ENCODE measurements at places on chromosomes 11 and 22. TPM values are rescaled to one million over a fixed set of nuclear protein-coding genes. Genes with fewer than 3 reads are reported as not detected.

DNA sequence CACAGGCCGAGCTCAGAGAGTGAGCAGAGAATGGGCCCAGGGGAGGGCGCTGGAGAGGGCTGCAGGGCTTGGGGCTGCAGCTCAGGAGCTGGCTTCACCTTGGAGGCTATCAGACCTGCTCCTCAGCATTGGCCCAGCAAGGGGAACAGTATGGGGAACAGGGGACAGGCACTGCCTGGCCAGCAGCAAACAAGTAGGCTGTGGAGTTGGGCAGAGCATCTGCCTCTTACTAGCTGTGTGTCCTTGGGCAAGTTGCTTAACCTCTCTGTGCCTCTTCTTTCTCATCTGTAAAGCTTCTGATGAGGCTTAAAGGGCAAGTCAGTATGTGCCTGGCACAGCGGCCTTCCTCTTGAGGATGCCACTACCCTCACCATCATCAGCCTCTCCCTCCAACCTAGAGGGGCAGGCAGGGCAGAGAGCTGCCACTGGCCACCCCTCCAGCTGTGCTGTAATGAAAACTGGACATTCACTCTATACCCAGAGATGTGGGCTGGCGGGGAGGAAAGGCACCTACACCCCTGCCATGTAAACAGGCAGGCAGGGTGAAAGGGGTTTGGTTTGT lies 7.5 kb upstream of the CDKN1C start:
- H3K27me3 ChIP-seq = no peaks in the 10 kb centered on the region
- DNase-seq = no peak
- peak overlapping the region; percentile 80 for H3K27ac ChIP-seq
- peaks cover 12% of the 10 kb centered on the region for H3K4me1 ChIP-seq

Gene SCN2B
- not detected for total RNA-seq

DNA sequence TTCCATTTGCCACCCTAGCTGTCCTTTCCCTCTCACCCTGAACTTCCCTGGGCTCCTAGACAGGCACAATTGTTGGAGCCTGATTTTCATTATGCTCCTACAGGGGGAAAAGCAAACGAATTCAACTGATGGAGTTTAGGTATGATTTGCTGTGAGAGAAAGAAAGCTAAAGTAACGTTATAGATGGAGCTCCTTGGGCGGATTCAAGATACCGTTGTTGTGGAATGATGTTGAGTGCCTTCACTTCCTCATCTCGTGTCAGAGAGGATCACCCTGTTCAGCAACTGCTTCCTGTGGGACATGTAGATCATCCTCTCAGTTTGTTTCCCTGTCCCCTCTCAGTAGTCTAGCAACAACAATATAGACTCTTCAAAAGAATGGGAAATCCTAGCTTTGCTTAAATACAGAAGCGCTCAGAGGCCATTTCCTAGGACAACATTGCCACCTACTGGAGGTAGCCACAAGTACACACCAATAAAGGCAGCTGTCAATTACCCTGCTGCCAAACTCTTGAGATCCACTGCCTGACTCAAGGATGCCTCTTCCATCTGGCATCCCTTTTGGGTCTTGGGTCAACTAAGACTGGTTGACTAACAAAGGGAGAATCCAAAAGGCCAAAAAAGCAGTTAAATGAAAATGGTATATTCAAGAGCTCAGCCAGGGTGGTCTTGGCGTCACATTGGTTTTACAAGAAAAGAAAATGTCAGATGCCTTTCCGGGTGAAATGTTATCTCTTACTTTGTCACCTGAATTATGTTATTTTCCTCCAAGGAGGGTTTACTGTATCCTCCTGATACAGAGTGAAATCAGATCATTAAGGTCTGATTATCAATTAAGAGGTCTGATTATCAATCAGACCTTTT lies 13.5 kb upstream of the DTX4 start:
- DNase-seq = peak; percentile 66
- H3K27me3 ChIP-seq = peaks cover 21% of the 10 kb centered on the region
- no peaks in the 10 kb centered on the region for H3K36me3 ChIP-seq

- no peak for DNase-seq
- no peaks in the 10 kb centered on the region for H3K4me1 ChIP-seq
- no peak overlapping the region for H3K4me3 ChIP-seq
These were observed 373.4 kb downstream of the JRKL start for GRCh38 chr11:96763244-96763643.

GRCh38 chr22:26574001-26574723 lies 15.8 kb downstream of the TPST2 start:
- no peak for DNase-seq
- H3K27me3 ChIP-seq = peaks cover 2% of the 10 kb centered on the region
- H3K36me3 ChIP-seq = peaks cover 33% of the 10 kb centered on the region

DNA sequence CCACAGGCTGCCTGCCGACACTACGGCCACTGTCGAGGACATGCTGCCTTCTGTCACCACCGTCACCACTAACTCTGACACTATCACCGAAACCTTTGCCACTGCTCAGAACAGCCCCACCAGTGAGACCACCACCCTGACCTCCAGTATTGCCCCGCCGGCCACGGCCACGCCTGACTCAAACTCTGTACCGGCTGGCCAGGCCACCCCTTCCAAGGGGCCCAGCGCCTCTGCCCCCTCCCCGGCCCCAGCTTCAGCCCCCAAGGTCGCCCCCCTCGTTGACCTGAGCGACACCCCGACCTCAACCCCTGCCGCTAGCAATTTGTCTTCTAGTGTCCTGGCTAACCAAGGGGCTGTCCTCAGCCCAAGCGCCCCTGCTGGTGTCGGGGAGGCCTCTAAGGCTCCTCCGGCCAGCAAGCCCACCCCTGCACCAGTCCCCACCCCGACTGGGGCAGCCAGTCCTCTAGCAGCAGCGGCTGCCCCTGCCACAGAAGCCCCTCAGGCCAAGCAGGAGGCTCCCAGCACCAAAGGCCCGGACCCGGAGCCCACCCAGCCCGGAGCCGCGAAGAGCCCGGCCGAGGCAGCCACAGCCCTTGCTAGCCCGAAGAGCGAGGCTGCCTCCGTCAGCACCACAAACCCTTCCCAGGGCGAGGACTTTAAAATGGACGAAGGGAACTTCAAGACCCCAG lies 41.3 kb upstream of the TTC12 start:
- no peaks in the 10 kb centered on the region for H3K36me3 ChIP-seq
- H3K4me1 ChIP-seq = no peaks in the 10 kb centered on the region
- no peak for DNase-seq
- no peak overlapping the region for H3K27ac ChIP-seq
- H3K27me3 ChIP-seq = peaks cover 9% of the 10 kb centered on the region
- H3K4me3 ChIP-seq = no peak overlapping the region

DNA sequence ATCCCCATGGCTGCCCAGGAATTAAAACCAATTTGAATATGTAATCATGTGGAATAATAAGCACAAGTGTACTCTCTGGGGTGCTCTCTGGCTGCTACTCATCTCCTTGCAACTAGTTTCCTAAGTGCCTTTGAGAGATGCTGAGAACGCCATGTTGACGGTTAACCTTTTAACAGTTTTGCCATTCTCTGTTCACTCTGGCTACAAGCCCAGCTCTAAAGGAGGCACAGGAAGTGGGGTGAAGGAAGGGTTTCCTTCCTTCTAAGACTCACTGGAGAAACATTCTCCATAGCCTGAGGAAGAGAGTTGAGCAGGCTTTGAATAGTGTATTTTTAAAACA lies 122.0 kb upstream of the ZC3H12C start:
- peak overlapping the region; percentile 14 for H3K27ac ChIP-seq
- H3K4me3 ChIP-seq = peak overlapping the region; percentile 24
- H3K36me3 ChIP-seq = no peaks in the 10 kb centered on the region

GRCh38 chr22:33447733-33448132 lies 389.6 kb upstream of the SYN3 start:
- no peak overlapping the region for H3K4me3 ChIP-seq
- H3K36me3 ChIP-seq = peaks cover 22% of the 10 kb centered on the region
- no peaks in the 10 kb centered on the region for H3K4me1 ChIP-seq
- no peak for DNase-seq

Gene MMP1
- total RNA-seq = 662 TPM

Gene PNPLA5
- not detected for total RNA-seq

Gene RBFOX2
- 123 TPM for total RNA-seq

DNA sequence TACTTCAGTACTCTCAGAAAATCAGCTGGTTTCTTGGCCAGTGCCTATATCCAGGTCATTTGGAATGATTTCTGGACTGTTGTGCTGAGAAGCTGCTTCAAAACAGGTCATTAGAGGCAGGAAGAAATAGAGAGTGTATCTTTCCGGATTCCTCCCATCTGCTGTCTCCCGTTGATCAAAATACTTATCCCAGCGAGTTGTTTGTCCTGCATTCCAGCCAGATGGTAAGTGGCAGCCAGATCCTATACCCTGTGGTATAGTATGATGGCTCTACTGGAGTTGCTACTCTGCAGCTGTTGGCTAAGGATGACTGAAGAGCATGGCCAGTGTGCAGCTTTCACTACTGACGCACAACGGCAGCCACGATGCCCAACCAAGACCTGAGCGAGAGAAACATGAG lies 560.9 kb upstream of the ANO5 start:
- H3K4me3 ChIP-seq = no peak overlapping the region
- H3K27me3 ChIP-seq = no peaks in the 10 kb centered on the region
- H3K27ac ChIP-seq = no peak overlapping the region
- H3K4me1 ChIP-seq = no peaks in the 10 kb centered on the region

- no peaks in the 10 kb centered on the region for H3K4me1 ChIP-seq
- H3K4me3 ChIP-seq = no peak overlapping the region
- H3K27ac ChIP-seq = no peak overlapping the region
- DNase-seq = no peak
These were observed 40.9 kb downstream of the SHISAL1 start for GRCh38 chr22:44271732-44272400.

Gene VSIG2
- not detected for total RNA-seq

GRCh38 chr11:1341928-1342524 lies 32.6 kb upstream of the TOLLIP start:
- H3K4me1 ChIP-seq = peaks cover 6% of the 10 kb centered on the region
- DNase-seq = peak; percentile 8
- H3K4me3 ChIP-seq = no peak overlapping the region

GRCh38 chr22:20087319-20088262 lies 7.5 kb downstream of the DGCR8 start:
- peaks cover 41% of the 10 kb centered on the region for H3K4me1 ChIP-seq
- H3K27me3 ChIP-seq = no peaks in the 10 kb centered on the region
- no peak for DNase-seq
- peaks cover 49% of the 10 kb centered on the region for H3K36me3 ChIP-seq

Gene GAL3ST1
- total RNA-seq = not detected

- no peaks in the 10 kb centered on the region for H3K4me1 ChIP-seq
- H3K27me3 ChIP-seq = no peaks in the 10 kb centered on the region
- no peak overlapping the region for H3K27ac ChIP-seq
- H3K4me3 ChIP-seq = no peak overlapping the region
- no peaks in the 10 kb centered on the region for H3K36me3 ChIP-seq
These were observed 49.5 kb upstream of the OR9Q1 start for GRCh38 chr11:57974132-57974531.

Gene TBX10
- not detected for total RNA-seq

Gene UBQLN3
- total RNA-seq = not detected

DNA sequence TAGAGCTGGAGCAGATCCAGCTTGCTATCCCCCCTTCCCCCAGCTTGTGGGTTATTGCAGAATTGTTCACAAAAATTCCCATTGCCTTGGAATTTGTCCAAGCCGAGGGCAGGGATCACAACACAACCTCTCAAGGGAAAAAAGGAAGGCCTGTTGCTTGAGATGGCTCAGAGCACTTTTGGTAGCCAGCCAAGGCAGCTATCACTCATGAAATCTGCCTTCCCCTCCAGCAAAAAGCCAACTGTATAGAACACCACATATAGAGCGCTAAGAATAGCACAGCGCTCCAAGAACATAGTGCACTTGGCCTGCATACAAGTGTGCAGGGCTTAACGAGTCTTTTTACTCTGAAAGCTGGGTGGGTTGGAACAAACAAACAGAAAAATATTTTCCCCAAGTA lies 46.2 kb downstream of the FAM83F start:
- H3K4me1 ChIP-seq = peaks cover 26% of the 10 kb centered on the region

Gene SMTN
- 335 TPM for total RNA-seq

GRCh38 chr11:65209711-65210360 lies 28.1 kb downstream of the CAPN1 start:
- H3K27me3 ChIP-seq = peaks cover 11% of the 10 kb centered on the region
- no peak for DNase-seq
- H3K36me3 ChIP-seq = peaks cover 11% of the 10 kb centered on the region
- no peak overlapping the region for H3K27ac ChIP-seq
- no peak overlapping the region for H3K4me3 ChIP-seq

Gene NPTXR
- total RNA-seq = 4.5 TPM

- no peaks in the 10 kb centered on the region for H3K4me1 ChIP-seq
- no peak overlapping the region for H3K27ac ChIP-seq
These were observed 4.0 kb upstream of the INS start for GRCh38 chr11:2164861-2165555.

DNA sequence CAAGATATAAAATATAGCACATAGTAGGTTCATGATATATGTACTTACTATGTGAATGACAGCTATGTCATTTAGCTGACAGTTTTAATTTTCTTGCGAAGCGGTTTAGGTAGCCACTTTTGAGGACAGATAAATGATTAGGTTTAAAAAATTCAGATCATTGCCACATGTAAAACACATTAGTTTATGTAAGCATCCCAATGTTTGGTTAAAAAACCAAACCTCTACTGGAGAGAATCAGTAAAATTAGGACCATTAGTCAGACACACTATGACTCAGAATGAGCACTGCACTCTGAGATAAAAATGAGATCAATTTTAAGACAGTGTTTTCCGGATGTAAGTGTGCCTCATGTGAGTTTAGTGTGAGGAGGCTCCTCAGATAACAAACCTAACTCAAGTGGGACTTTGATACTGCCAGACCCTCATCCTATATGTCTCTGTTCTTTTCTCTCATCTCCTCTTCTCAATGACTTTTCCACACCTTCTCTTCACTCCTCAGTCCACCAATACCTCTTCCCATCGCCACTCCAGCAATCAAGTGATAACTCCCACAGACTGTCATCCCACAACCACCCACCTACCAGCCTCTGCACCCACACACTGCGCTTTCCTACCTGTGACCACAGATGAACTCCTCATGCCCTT lies 6.8 kb upstream of the OR2AT4 start:
- peak overlapping the region; percentile 57 for H3K27ac ChIP-seq
- peaks cover 67% of the 10 kb centered on the region for H3K4me1 ChIP-seq
- H3K36me3 ChIP-seq = no peaks in the 10 kb centered on the region
- H3K4me3 ChIP-seq = peak overlapping the region; percentile 3

DNA sequence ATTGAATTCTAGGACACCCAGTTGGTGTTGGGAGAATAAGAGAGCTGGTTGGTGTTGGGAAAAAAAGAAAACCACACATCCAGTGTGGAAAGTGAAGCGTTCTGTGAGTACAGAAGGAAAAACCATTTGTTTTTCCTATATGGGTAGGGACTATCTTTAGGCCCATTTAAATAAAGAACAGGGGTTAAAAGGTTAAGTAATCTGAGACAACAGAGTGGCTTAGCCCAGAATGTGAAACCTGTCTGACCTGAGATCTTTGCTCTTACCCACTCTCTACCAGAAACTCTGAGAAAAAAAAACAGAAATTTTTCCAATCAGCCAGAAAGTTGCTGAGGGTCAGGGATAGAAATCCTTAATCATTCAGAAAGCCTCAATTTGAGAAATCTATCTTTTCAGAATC lies 59.8 kb upstream of the LRRC55 start:
- H3K27me3 ChIP-seq = peaks cover 27% of the 10 kb centered on the region
- H3K4me3 ChIP-seq = no peak overlapping the region
- no peaks in the 10 kb centered on the region for H3K36me3 ChIP-seq
- DNase-seq = no peak
- no peaks in the 10 kb centered on the region for H3K4me1 ChIP-seq
- no peak overlapping the region for H3K27ac ChIP-seq

GRCh38 chr11:62689421-62690183 lies at the start of gene LRRN4CL:
LRRN4CL (minus strand) TSS chr11:62689530; CDS start chr11:62688508, 1,022 bp downstream.
- peak within 1 kb of the TSS; percentile 90 for H3K27ac ChIP-seq
- H3K4me3 ChIP-seq = peak within 1 kb of the TSS; percentile 60
- peak; percentile 88 for DNase-seq
- H3K27me3 ChIP-seq = no peaks in the 10 kb centered on the region
- peaks cover 12% of the 10 kb centered on the region for H3K36me3 ChIP-seq

Measured in HFFc6 (cell line).